ENCODE measurements at places on chromosomes 3 and 15. TPM values are rescaled to one million over a fixed set of nuclear protein-coding genes. Genes with fewer than 3 reads are reported as not detected.

GRCh38 chr15:42185801-42186200 is 22.3 kb downstream of the VPS39 start:
- DNase-seq = no peak
- H3K4me3 ChIP-seq = no peak overlapping the region
- H3K27me3 ChIP-seq = no peaks in the 10 kb centered on the region
- peaks cover 13% of the 10 kb centered on the region for H3K4me1 ChIP-seq
- H3K27ac ChIP-seq = no peak overlapping the region

GRCh38 chr3:190502946-190503345 is 10.9 kb upstream of the IL1RAP start:
- H3K4me1 ChIP-seq = peaks cover 35% of the 10 kb centered on the region
- H3K27me3 ChIP-seq = no peaks in the 10 kb centered on the region
- no peak overlapping the region for H3K27ac ChIP-seq
- DNase-seq = no peak
- no peaks in the 10 kb centered on the region for H3K36me3 ChIP-seq

Gene CCR3
- polyA plus RNA-seq = not detected

GRCh38 chr3:101944308-101944707 is 95.0 kb downstream of the NFKBIZ start:
- no peak overlapping the region for H3K27ac ChIP-seq
- no peaks in the 10 kb centered on the region for H3K36me3 ChIP-seq
- DNase-seq = no peak
- H3K4me3 ChIP-seq = no peak overlapping the region
- no peaks in the 10 kb centered on the region for H3K4me1 ChIP-seq

DNA sequence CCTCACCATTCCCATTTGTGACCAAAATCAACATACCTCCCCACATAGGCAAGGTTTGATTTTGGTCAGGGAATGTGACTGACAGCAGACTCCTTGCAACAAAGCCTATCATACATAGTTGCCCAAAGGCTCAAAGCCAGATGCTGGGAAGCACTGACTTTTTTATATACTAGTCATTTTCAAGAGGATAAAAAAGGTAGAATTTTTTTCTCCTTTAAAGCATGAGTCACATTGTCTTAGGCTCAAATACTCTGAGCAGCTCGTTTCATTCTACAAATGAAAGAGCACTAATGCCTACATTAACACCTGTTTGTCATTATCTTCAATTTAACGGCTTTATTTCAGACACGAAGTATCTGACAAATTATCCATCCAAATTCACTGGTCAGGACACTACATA is 36.2 kb downstream of the ICE2 start:
- H3K4me1 ChIP-seq = peaks cover 17% of the 10 kb centered on the region
- peaks cover 4% of the 10 kb centered on the region for H3K36me3 ChIP-seq
- H3K27me3 ChIP-seq = no peaks in the 10 kb centered on the region
- no peak overlapping the region for H3K27ac ChIP-seq
- no peak for DNase-seq

DNA sequence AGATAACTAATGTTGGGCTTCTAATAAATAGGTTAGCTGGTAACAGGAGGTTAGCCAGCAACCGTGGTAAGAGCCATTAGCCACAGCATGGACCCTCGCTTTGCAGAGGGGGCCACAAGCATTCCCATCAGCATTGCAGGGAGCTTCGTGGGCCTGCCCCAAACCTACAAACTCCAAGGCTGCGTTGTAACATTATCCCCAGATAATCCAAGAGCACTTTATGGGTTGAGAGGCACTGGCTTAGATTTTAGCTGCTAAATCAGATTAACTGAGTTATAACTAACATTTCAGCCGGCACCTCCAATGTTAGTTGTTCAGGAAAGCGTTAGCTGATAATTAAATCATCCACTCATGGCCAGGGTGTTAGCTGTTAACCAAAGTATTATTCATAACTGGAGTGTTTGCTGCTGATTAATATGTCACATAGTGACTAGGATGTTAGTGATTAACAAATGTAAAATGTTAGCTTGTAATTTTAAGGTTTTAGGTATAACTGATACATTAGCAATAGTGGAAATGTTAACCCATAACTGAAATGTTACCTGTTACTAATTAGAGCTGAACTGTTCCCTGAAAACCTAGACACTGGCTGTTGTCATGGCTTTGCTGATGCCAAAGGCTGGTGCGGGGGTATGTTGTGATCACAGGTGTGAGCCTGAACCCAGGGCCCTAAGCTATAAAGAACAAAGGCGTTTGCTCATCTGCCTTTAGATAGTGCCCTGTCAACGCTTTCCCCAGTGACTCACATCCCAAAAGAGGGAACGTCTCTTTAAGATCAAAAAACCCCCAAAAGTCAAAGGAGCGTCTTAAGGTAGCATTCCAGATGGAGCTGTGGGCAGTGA is 56.2 kb downstream of the SLC6A6 start:
- no peak overlapping the region for H3K4me3 ChIP-seq
- no peak overlapping the region for H3K27ac ChIP-seq
- H3K27me3 ChIP-seq = no peaks in the 10 kb centered on the region
- DNase-seq = no peak

DNA sequence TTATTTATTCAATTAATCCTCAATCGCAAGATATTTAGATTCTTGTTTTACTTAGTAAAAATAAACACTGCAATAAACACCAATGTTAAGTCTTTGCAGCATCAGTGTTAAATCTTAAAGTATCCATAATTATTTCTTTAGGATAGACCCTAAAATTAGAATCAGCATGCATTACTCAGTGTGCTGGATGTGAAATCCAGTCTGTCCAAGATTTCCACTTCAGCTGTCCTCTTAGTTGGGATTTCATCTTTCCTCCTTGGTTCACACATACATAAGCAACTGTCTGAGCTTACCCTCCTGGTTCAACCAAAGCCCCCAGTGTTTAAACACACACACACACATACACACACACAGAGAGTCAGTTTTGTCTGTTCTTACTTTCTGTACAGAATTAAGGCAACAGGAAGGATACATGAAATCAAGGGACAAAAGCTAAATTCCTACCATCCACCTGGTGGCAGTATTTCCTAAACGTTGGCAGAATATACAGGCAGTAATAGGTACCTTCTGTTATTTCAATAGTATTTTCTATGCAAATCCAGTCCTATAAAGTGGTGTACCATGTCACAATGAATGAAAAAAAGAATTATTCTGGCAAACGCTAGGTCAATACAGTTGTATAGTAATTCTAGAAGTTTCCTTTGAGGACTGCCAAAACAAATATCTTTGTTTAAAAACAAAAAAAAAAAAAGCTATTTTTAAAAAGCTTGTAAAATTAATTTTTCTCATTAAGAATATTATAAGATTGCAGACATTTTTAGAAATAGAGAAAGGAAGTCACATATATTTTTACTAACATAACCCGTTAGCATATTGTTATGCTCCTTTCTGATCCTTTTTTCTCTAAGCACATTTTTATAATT is 27.3 kb upstream of the DMXL2 start:
- H3K4me1 ChIP-seq = no peaks in the 10 kb centered on the region
- H3K4me3 ChIP-seq = no peak overlapping the region
- peak; percentile 68 for DNase-seq
- no peak overlapping the region for H3K27ac ChIP-seq
- no peaks in the 10 kb centered on the region for H3K27me3 ChIP-seq
- no peaks in the 10 kb centered on the region for H3K36me3 ChIP-seq

GRCh38 chr3:131526801-131527347 is 24.1 kb upstream of the MRPL3 start:
- no peaks in the 10 kb centered on the region for H3K27me3 ChIP-seq
- H3K36me3 ChIP-seq = no peaks in the 10 kb centered on the region
- H3K4me1 ChIP-seq = no peaks in the 10 kb centered on the region
- H3K4me3 ChIP-seq = peak overlapping the region; percentile 52

Gene IGDCC3
- polyA plus RNA-seq = 30.1 TPM

- H3K4me3 ChIP-seq = no peak overlapping the region
- no peaks in the 10 kb centered on the region for H3K27me3 ChIP-seq
- no peaks in the 10 kb centered on the region for H3K4me1 ChIP-seq
- no peak for DNase-seq
- no peaks in the 10 kb centered on the region for H3K36me3 ChIP-seq
These were observed 58.7 kb downstream of the MORC1 start for GRCh38 chr3:109059264-109059663.

Gene GREM1
- 0.08 TPM for polyA plus RNA-seq

Gene FSTL1
- 0.18 TPM for polyA plus RNA-seq

DNA sequence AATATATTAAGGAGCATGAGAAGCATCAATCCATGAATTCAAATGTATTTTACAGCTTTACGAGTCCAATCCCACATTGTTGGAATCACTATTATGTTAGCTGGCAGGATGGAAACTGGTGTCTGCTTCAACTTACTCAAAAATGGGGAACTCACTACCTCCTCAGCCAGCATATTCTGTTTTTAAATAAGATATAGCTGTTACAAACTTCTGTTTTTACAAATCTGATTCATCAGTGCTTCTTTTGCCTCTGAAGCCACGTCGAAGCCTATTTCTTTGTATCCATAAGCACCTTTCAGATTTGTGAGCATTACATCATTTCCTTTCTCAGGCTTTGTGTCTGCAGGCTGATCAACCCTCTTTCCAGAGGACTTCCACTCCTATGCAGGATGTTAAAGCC is 105.9 kb downstream of the TPRG1 start:
- no peak overlapping the region for H3K27ac ChIP-seq
- H3K4me3 ChIP-seq = no peak overlapping the region

GRCh38 chr3:182837855-182838454 is 44.7 kb downstream of the ATP11B start:
- H3K27me3 ChIP-seq = no peaks in the 10 kb centered on the region
- no peak overlapping the region for H3K27ac ChIP-seq
- H3K36me3 ChIP-seq = 0 out of 3 replicates have a peak, but pooled peaks cover 3% of the 10 kb centered on the region
- H3K4me1 ChIP-seq = no peaks in the 10 kb centered on the region

DNA sequence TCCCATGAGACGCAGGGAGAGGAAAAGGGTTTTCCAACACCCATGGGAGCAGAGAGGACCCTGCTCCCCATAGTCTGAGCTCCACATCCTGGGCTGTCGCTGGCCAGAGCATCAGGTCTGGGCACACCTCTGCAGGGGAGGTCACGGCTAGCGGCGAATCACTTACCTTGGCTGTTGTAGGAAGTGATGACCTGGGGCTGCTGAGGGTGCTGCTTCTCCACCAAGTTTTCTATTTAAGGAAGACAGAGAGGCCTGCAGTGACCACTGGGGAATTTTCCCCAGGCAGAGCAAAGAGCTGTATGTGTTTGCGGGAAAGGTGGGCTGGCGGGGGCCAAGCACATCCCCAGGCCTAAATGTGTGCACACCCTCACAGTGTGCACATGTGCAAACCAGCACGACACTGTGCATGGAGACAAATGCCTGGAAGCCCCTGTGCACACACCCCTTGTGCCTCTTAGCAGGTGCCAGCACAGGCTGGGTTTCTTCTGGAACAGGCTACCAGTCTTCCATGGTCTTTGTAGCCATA is 7.6 kb downstream of the KY start:
- no peak overlapping the region for H3K27ac ChIP-seq
- H3K4me3 ChIP-seq = no peak overlapping the region
- peaks cover 4% of the 10 kb centered on the region for H3K27me3 ChIP-seq
- H3K4me1 ChIP-seq = peaks cover 8% of the 10 kb centered on the region
- no peaks in the 10 kb centered on the region for H3K36me3 ChIP-seq

Gene STXBP5L
- not detected for polyA plus RNA-seq

GRCh38 chr3:101732240-101732641 is 7.8 kb downstream of the CEP97 start:
- no peak overlapping the region for H3K27ac ChIP-seq
- no peak for DNase-seq
- no peaks in the 10 kb centered on the region for H3K4me1 ChIP-seq
- no peak overlapping the region for H3K4me3 ChIP-seq
- H3K27me3 ChIP-seq = no peaks in the 10 kb centered on the region

DNA sequence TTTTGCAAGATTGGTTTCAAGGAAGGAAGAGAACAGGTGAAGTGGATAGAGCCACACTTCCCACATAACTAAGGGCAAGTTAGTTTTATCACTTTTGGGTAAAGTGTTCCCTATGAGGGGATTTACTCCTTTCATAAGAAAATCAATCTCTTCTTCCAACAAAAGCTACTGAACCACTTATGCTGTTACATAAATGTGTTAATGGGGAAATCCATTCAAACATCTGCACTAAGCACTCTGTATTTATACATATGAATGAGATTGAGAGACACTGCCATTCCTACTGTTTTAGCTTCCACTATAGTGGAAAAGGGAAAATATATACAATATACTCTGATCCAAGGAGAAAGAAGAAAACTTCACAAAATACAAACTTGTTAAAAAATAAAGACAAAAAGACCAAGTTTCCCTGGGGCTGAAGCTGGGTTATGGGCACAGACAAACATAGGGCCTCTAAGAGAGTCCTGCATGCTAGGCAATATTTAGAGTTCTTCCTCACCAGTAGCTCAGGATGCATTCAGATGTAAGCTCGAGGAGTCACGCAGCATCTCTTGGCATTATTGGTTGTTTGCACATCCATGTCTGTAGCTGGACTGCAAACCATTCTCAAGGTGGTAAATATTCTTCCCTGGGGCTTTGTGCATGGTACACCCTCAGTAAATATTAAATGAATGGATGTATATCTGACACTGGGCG is 454.2 kb downstream of the FGF12 start:
- no peaks in the 10 kb centered on the region for H3K36me3 ChIP-seq
- H3K4me1 ChIP-seq = no peaks in the 10 kb centered on the region
- H3K27me3 ChIP-seq = no peaks in the 10 kb centered on the region
- H3K27ac ChIP-seq = no peak overlapping the region
- DNase-seq = no peak

Gene HOMER2
- 12.9 TPM for polyA plus RNA-seq

Gene TTLL13
- 0.08 TPM for polyA plus RNA-seq

DNA sequence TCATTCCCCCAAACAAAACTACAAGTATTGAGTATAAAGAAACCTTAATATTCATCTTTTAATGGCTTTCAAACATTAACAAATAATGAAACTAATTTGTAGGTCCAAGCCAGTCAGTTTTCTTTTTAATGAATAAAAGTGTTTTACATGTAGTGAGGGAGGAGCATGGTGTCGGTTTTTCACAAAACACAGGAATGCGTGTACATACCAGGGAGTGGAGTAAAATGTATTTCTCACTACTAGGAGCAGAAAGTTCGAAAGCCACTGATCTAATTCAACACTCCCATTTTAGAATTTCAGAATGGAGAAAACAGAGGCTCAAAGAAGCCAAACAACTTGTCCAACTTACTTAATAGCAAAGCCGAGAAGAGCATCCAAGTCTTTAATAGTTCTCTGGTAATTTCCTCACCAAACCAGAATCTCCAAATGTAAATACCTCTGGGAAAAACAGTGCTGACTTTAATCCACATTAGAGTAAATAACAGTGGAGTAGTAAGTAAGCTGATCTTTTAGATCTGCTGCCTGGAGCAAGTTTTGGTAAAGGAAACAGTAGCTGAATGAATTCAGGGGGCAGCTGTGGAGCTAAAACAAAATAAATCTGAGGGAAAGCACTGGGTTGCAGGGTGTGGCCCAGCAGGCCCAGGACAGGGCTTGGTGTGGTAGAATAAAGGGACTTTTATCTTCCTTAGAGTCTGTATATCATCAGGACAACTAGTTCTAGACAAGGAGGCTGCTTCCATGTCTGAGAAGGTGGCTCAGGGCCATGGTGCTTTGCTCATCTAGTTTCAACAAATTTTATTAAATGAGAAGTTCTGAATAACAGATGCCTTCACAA is 7.9 kb downstream of the ANP32A start:
- no peak overlapping the region for H3K4me3 ChIP-seq
- DNase-seq = no peak
- H3K36me3 ChIP-seq = peaks cover 10% of the 10 kb centered on the region
- no peaks in the 10 kb centered on the region for H3K27me3 ChIP-seq
